ENCODE measurements at places on chromosomes 2 and 18.

DNA sequence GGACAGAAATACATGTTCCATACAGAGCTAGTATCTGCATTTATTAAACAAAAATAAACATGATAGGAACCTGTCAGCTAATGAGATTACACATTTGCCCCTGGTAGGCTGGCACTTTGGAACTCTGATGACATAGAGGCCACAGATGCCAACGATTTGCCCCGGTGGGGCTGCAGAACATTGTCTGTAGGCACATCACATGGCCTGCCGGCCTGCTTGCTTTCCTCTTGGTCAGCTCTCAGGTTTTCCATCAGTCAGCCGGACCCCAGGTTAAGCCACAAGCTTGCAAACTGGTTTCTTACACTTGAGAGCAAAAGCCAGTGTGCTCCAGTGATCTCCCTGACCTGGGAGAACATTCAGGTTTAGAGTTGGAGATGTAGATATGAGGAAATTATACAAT lies 60.3 kb downstream of the CRACDL start:
- DNase-seq: no peak

DNA sequence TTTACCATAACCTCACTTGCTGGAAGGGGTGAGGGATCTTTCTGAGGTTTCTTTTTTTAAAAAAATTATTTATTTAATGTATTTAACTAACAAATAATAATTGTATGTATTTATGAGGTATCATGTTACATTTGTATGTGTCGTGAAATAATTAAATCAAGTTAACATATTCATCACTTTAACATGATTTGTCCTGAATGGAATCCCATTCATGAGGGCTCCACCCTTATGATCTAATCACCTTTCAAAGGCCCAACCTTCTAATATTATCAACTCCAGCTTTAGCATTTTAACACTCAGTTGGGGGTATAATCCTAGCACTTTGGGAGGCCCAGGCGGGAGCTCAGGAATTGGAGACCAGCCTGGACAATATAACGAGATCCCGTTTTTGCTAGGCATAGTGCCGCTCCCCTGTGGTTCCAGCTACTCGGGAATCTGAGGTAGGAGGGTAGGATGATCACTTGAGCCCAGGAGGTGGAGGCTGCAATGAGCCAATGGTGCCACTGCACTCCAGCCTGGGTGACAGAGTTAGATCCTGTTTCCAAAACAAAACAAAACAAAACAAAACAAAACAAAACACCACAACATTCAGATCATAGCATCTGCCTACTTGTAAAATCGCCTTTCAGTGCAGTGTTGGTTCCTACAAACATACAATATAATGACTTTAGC lies 1.1 kb upstream of the TAF4B start:
- DNase-seq: no peak

DNA sequence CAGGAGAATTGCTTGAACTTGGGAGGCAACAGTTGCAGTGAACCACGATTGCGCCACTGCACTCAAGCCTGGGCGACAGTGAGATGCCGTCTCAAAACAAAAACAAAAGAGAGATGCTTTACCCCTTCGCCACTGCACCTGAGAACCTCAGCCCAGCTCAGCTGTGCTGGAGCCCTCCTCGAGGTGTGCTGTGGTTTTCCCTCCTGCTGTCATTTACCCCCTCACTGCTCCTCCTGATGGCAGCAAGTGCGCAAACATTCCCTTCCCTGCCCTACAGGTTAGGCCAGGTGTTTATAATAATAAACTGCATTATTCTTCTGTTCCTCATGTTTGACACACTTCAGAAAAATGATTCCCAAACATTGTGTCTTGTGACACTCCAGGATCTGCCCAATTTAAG lies 8.4 kb downstream of the FBXO36 start:
- no peak for DNase-seq

DNA sequence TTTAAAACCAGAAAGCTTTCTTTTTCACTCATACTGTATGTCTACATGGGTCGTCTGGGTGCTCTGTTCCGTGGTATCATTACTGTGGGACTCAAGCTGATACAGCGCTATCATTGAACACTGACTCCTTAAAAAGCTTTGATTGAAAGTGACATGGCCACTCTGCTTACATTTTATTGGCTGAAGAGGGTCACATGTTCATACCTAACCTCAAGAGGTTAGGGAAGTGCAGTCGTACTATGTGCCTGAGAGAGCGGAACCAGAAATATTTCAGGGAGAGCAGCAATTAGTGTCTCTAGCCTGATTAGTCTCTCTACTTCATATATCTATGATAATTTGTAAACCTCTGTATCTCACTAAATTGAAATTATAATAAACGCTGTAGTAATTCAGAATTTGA lies 43.5 kb downstream of the PSMD14 start:
- DNase-seq: no peak

DNA sequence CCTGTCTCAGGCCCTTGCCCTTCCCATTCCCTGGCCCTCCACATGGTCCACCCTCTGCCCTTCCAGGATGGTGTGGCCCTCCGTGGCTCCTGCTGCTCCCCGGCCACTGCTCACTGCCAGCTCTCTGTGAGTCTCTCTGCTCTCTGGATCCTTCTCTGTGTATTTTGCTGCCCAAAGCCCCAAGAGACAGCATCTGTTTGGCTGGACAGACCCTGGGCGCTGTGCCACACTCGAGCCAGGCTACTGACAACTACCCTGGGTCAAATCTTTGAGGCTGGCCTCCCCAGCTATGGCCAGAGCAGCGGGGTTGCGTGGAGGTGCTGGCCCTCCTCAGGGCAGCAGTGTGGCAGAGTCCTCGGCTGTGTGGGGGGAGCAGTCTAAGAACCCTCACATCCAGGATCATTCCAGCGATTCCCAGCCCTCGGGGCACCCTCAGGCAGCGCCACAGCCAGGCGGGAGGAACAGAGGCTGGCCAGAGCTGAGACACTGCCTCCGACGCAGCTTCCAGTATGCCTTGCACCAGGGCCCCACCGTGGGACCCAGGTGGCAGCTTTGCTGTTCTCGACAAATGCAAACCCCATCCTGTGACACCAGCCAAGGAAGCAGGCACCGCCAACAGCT lies 139.4 kb upstream of the GLI2 start:
- no peak for DNase-seq

DNA sequence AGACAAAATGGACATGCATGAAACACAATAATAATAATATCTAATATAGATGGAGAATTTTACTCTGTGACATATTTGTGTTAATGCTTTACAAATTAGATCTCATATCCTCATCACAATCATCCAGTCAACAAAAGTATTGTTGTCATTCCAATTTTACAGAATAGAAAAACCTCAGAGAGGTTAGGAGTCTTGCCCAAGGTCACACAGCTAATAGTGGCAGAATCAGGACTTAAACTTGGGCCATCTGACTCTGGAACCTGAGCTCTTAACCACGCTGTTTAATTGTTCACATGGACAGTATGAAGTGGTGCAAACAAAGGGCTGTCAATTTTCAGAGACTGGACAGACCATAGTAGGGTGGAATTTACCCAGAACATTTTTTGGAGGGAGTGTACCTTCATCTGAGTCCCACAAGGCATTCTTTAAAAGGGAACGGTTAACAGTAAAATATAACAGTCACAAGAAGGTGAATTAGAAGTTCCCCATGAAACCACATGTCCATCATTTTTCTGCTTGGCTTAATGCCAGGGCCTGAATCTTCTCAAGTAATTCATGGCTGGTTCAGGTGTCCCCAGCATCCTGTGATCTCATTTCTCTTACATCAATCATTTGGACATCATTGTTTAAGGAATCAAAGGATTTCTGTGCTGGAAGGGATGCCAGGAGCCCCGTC lies 35.4 kb upstream of the CCDC93 start:
- DNase-seq: no peak

GRCh38 chr2:84636080-84636971 lies 120.0 kb downstream of the DNAH6 start:
- no peak for DNase-seq

DNA sequence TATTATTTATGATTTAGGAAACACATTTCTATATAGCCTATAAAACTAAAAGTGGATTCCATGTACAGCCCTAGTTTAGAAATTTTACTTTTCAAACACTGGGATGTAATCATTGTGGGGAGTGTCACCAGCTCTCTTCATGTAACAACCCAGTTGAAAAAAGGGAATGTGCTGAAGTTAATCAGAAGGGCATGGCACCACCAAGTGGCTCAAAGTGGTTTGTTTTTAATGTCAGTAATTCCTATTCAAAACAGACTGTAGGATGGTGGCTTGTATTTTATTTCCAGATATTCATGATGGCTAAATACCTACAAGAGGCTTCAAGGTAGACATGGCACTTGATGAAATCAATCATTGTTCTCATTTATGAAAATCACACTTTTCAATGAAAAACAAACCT lies 58.1 kb upstream of the TMEM182 start:
- DNase-seq: peak; percentile 48

GRCh38 chr18:27969206-27969605 lies 207.7 kb downstream of the CDH2 start:
- no peak for DNase-seq

- DNase-seq: no peak
Observed at GRCh38 chr18:80119111-80119510, 10.0 kb downstream of the ADNP2 start.

DNA sequence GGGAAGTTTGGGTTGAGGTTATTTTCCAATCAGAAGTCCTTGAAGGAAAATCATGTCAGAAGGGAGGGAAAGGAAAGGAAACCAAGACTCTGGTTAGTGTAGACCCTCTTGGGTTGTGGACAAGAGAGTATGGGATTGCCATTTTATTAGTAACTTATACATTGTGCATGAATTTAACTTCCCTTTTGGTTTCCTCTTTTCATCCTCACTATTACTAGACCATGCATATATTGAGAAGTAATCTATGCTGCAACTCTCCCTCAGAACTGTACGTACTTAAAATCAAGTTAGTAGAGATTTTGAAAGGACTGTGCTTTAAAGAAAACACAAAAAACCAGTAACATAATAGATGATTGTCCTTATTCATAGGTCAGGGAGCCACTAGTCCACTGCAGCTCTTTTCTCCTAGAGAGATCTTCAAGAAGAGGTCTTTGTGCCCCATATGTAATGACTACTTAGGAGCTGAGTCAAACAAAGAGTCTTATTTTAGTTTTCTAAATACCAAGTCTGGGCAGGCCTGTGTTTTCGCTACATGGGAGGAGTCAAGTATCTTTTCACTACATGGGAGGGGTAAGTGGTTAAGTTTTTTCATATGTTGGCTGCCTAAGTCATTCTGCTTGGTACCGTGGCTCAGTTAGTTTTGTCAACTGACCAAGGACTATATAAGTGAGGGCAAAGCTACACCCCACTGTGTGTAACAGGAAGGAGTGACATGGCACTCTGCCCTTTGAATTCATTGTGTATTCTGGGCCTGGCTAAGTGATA lies 25.2 kb upstream of the FAM117B start:
- no peak for DNase-seq

- DNase-seq: no peak
Observed at GRCh38 chr2:144753416-144753815, 233.5 kb upstream of the ZEB2 start.

- peak; percentile 92 for DNase-seq
Observed at GRCh38 chr2:25294573-25295462, 46.9 kb downstream of the DNMT3A start.

- DNase-seq: no peak
Observed at GRCh38 chr2:16228471-16228870, 288.1 kb downstream of the MYCN start.

- DNase-seq: no peak
Observed at GRCh38 chr2:180662521-180662920, 317.9 kb upstream of the UBE2E3 start.

DNA sequence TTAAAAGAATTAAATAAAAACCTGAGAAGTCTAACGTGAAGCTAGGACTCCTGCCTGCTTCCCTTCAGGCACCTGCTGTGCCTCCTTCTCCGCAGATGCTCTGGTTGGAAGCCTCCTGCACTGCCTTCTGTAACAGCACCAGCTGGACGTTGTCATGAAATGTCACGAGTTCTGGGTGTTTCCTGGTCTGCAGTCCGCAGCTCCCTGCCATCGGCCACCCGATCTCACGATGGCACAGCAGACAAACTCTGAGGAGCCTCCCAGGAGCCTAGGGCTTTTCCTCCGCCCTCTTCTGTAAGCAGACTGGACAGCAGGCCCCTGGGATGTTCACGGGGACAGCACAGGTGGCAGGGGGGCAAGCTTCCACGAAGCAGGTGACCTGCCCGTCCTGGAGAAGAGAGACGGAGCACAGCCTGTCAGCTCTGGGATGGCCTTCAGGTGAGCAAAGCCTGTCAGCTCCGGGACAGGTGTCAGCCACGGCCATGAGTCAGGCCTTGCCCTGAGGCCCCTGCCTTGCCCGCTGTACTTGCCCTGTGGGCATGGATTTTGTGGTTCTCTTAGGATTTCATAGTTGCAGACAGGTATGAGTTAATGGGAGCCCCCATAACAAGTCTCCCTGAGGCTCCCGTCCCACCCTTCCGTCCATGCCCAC lies 110.3 kb downstream of the PXDN start:
- no peak for DNase-seq

GRCh38 chr2:161104054-161104553 lies 56.1 kb upstream of the TANK start:
- no peak for DNase-seq

DNA sequence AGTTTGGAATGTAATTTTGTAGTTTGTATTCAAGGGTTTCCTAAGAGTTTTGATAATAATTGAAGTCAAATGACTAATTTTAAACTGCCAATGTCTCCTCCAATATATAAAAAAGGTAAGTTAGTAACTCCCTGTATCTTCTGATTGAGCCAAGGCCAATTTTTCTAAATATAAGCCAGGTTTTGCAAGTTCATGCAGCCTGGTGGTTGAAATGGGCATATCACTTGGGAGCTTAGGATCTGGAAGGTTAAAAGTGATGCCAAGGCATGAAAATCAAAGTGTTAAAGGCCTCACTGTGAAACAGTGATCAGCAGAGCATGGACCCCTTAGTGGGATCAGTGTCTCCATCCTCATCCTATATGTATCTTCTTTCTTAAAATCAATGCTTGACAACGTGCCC lies 60.5 kb downstream of the MERTK start:
- DNase-seq: no peak

- DNase-seq: no peak
Observed at GRCh38 chr2:120979398-120979797, 243.7 kb downstream of the GLI2 start.

DNA sequence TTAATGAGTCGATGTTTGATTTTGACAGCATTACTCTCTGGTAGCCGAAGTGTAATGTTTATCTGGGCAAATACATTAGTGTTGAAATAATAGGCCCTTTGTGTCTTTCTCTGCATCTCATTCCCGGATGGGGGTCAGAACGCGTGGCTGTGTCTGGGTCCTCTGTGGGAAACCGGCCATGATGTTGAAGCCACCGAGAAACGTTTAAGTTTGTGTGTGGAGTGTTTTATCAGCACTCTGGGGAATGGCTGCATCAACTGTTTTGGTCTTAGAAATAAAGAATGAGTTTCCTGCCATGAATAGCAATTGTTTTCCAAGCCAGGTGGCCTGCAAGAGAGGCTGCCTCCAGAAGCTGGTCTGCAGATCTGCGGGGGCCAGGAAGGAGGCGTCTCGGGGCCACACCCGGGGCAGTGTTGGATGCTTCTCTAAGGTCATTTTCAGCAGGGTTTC lies 69.7 kb downstream of the RNF144A start:
- peak; percentile 86 for DNase-seq

DNA sequence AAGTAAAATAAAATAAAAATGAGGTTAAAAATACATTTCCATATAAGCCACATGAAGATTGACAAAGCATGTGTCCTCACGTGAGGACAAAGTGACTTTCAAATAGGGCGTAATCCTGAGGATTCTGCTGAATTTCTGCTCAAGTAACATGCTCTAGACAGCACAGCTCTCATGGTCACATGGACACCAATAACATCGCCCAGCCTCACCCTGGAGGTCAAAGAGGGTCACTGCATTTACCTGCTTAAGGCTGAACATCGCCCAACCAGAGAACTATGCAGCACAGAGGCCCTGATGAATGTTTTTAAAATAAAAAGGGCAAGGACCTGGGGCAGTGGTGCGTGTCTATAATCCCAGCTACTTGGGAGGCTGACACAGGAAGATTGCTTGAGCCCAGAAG lies 30.2 kb downstream of the TGFBRAP1 start:
- DNase-seq: no peak
